ENCODE measurements at places on chromosomes 1 and 21.

DNA sequence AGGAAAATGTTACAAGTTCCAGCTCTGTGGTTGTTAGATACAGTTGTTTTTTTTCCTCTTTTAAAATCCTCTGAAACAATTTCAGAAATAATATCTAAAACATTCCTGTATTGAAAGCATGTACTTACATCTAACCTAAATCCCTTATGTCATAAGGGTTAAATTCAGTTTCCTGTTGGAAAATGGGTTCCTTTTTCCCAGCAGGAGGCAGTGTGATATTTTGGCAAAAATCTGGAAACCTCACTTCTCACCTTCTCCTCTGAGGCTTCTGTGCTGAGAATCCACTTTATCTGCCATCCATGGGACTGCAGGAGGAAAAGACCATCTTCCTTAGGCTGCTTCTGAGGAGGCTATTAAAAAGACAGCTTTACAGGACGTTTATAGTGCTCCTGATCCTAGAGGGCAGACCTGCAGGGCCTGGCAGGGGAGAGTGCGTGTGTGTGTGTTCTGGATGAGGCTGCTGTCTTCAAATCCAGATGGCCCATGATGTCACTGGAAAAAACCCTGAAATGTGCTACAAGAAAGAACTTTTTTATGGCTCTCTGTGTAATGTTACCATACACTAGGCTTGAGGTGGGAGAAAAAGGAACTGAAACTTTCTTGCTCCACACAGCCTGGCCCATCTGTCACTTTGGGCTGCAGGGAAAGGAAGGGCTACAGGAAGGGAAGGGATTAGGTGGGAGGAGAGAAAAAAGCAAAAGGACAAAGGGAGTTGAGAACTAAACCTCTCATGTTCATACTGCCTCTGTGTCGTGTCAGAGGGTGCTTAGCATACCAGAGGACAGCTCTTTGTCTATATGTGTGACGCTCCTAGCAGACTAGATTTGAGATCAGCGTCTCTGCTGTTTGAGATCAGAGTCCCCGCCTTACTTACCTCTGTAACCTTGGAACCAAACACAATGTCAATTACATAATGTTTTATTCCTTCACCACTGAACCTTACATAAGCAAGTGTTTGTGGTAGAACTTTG lies 379.2 kb upstream of the SPAG17 start:
- DNase-seq: no peak

DNA sequence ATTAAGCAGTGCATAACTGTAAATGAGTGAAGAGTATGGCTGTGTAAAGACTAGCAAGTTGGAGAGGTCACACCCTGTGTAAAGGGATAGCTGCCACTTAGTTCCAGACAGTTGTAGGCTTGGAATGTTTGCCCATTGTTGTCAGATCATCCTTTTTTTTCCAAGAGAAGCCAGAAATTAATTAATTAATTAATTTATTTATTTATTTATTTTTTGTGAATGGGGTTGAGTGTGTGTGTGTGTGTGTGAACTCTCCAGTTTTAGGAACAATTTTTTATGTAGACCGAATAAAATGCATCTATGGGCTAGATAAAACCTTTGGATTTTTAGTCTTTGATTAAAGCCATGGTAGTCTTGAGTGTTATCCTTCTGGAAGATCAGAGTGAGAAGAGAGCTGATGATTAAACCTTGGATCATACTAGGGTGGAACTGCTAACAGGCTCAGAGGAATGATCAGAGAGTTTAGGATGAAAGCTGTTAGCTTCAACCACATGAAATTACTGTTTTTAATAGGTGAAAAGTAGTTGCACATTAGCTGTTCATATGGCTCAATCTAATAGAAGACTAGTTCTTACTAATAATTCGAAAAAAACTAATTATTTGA lies 58.4 kb downstream of the OSBPL9 start:
- no peak for DNase-seq

- no peak for DNase-seq
These were observed 103.5 kb upstream of the TLR5 start for GRCh38 chr1:223246476-223247112.

DNA sequence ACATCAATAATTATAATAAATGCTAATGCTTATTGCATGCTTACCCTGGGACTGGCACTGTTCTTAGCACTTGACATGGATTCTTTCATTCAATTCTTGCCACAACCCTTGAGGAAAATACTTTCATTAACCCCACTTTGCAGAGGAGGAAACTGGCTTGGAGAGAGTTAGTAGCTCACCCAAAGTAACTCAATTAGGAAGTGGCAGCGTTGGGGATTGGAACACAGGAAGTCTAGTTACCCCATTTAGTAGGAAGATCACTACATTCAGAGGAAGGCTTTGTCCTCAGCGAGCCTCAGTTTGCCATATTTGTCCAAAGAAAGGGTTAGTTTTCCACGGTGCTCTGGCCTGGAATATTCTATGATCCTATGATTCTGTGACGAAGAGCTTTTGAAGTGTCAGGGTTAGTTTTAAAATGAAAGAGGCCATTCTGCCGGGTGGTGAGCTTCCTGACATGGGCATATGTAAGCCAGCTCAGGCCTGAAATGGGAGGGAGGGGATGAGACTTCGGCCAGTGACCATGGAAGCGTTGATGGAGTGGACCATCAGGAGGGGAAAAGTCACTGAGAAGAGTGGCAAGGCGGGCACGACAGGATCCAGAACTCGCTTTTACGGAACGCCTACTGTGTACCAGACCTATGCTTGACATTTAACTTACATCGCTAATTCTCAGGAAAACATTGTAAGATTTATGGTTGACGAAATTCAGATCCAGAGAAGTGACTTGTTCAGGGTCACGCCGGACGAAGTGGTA lies 28.2 kb upstream of the EPB41 start:
- DNase-seq: no peak

GRCh38 chr1:100622966-100623762 lies 85.2 kb downstream of the GPR88 start:
- no peak for DNase-seq

GRCh38 chr1:117295001-117295400 lies 72.2 kb upstream of the MAN1A2 start:
- DNase-seq: no peak

DNA sequence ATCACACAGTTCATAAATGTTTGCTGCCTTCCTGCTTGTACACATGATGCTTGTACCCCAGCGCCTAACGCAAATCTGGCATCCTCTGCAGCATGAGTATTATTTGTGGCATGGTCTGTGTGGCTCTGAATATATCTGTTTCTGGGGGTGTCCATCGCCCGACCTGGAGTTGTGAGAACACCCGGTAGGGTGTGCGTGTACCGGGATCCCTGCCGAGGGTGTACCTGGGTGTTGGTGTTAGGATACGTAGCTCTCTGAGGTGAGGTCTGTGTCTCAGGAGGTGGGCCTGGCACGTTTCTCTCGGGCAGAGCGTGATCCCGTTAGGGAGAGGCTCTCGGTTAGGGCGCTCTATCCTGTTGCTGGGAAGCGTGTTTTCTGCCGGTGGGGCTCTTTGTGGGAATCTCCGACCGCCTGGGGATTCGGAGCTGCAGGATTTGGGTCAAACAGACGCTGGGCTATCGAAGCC lies 10.4 kb upstream of the CDC20 start:
- DNase-seq: no peak

DNA sequence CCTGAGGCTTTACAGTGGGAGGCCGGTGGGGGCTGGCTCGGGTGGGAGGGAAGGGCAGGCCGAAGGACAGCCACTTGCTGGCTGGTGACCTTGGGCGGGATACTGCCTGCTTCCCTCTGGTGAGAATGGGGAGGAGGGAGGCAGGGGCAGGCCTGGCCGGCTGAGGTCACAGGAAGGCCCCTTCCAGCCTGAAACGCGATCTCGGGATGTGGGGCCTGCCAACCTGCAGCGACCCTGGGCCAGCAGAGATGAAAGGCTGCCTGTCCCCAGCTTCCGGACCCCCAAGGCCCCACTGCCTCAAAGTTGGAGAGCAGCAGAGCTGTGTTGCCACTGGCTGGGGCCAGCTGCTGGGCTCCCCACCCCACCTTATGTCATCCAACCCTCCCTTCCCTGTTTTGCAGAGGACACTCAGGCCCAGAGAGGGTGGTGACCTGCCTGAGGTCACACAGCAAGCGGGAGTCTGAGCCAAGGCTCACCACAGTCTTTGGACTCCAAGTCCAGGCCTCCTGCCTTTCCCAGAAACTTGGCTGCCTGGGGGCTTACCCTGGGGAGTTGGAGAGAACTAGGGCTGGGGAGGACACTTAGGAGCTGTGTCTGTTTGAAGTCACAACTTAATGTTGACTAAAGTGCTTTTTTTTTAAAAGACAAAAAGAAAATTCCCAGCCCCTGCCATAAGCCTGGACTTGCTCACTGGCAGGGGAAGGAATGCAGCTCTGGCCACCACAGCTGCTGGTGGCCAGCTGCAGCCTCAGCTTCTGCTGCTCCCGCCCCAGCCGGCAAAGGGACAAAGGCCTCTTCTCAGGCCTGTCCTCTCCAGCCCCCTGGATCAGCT lies 14.8 kb upstream of the WASF2 start:
- no peak for DNase-seq

DNA sequence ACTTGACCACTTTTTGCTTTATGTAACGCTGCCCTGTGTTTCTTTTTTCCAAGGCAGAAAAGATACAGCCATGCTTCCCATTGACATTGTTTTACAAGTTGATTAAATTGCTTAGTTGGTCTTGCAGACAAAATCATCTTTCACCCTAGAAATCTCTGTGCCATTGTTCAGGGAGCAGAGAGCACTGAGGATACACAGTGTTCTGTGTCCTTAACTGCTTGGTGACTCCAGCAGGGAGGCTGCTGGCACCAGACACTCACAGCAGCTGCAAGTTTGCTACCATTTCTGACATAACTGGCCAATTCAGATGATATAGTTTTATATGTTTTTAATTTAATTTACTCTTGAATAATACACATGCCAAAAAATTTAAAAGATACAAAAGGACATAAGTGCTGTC lies 118.7 kb downstream of the RGS2 start:
- DNase-seq: no peak

- no peak for DNase-seq
These were observed 362.0 kb downstream of the ADGRL2 start for GRCh38 chr1:82162486-82163420.

DNA sequence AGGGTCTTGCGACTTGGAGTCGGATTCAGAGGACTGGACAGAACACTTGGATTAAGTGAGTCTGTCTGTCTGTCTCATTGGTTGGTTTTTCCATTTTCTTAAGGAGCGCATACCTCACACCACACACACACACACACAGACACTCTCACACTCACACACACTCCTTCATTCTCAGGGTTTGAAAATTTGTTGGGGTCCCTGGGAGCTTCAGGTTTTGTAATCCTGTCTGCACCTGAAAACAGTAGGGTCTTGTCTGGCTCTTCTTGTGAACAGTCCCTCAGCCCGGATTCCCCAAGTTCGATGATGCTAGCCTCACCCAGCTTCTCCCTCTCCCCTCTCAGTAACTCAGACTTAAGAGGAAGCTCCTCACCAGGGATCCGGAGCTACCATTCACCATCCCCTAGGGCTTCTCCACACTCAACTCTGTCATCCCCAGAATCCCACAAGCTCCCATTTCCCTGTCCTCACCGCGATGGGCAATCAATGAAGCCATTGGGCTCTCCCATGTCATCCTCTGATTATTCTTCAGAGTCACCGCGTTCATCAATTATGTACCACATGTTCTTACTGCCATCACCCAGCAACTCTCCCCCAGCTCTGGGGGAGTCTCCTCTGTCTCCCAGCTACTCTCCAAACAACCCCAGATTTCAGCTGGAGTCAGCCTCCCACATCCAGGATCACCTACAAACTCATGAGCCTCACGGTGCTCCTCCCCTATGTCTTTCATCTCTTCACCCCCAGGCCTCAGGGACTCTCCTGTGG lies 1530.9 kb upstream of the TPTE start:
- no peak for DNase-seq

DNA sequence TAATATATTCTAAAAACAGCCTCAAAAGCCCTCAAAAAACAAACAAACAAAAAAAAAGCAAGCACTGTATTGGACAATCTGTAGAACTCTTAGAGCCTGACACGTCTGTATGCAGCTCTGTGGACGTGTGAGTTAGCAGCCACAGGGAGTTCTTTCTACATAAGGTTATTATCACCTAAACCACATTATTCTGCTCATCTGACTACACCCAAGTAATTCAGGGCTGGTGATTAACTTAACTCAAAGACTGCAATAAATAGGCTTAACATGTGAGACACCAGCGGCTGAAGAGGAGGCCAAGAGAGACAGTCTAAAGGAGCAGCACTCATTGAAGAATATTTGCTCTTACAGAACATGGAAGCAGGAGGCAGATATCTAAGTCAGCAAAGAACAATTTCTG lies 316.0 kb downstream of the VAV3 start:
- no peak for DNase-seq

DNA sequence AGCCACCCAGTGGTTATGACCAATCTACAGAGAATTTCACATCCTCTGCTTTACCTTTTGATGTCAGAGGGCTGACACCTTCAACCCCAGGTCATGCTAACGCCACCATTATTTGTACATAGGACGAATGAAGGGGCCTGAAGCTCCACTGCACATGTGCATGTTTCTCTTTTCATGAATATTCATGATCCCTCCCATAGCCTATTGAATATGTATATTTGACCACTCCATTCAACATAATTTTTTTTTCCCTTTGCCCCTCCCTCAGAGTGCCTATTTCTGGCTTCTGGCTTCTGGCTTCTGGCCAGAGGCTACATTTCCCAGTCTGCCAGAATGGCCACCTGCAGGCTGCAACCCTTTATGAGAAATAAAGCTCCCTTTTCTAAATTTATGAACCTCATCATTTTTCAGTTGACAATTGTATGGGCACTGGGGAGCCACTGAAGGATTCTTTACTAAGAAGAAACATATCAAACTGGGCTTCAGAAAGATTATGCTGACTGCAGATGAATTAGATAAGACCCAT lies 406.7 kb downstream of the SIPA1L2 start:
- no peak for DNase-seq

DNA sequence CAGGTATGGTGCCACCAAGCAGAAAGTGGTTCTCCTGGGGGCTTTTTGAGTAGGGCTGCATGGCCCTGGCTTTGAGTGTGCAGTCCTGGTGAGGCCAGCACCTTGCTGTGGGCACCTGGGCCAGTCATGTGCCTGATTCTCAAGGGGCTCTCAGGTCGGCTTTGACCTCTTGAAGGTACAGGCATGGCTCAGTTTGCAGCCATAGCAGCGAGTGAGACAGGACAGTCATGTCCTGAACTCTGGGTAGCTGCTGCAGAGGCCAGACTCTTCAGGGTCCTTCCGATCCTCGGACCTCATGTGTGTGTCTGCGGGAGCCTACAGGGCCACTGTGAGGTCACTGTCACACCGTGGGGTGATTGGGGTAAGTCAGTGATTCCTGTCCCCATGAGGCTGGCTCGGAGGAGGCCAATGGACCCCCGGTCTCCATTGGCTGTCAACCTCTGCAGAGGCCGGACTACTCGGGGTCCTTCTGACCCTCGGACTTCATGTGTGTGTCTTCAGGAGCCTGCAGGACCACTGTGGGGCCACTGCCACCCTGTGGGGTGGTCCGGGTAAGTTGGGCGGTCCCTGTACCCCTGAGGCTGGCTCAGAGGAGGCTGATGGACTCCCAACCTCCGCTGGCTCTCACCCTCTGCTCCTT lies 95.2 kb upstream of the C1orf174 start:
- no peak for DNase-seq

- DNase-seq: no peak
These were observed 8.6 kb upstream of the AK2 start for GRCh38 chr1:33045246-33045645.

- DNase-seq: no peak
These were observed 54.4 kb upstream of the AJAP1 start for GRCh38 chr1:4599951-4600481.

Measured in T-helper 2 cell (primary cell).